Karpas-422 (cell line): ENCODE measurements at places on chromosomes 5 and 9.

DNA sequence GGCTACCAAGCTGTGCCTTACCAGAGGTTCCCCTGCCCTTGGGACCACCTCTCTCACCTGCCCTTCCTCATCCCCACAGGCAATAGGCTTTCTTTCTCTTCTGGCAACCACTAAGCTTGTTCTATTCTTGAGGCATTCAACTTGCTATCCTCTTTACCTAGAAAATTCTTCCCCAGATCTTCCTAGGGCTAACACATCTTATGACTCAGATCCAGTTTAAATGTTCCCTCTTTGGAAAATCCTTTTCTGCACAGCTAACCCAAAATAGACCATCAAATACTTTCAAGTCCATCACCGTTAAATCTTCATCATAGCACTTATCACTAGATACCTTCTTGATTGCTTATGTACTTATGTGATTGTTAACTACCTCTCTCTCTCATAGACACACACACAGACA is 93.7 kb downstream of the ENC1 start:
- no peak for DNase-seq

DNA sequence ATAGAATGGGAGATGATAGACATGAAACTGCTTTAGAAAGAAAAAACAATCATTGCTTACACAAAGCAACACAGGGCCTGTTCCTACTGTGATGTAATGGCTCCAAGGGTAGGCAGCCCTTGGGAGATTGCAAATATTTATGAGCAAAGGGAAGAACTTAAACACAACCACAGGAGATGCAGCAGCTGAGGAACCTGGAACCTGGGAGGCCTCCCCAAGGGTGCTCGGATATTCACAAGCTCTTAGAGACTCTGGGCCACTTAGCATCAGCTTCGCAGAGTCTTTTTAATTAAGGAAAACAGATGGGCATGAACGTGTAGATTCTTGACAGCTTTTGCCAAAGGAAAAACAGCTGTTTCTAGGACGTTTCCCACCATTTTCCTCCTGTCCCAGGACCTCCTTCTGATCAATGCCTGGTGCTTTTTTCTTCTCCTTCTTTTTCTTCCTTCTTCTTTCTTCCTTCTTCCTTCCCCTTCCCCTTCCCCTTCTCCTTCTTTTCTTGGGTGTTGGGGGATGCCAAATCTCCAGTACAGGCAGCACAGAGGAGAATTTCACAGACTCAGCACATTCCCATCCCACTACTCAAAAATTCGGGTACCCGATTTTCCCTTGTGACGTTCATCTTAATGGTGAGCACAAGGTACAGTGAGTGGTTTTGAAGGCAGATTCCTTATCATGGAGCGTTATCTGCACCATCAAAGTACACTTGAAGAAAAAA is 28.1 kb upstream of the TCF7 start:
- no peak for DNase-seq

GRCh38 chr5:27472871-27473270 is 434.5 kb upstream of the CDH9 start:
- DNase-seq, result no peak

DNA sequence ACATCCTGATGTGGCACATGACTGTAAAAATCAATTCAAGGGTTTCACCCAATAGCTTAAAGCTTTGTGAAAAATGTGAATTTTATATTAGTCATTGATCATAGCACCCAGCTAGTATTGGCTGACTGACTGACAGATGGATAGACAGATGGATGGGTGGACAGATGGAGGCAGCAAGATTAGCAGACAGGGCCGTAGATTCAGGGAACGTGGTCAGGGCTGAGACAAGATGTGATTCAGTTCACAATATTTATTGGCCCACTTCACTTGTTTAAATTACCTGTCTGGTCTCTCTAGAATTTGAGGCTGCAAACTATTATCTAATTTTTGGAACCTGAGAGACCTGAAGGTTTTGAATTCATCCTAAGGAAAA is 12.0 kb upstream of the PCSK5 start:
- no peak for DNase-seq

GRCh38 chr9:35186524-35186923 is 24.7 kb downstream of the UNC13B start:
- no peak for DNase-seq

DNA sequence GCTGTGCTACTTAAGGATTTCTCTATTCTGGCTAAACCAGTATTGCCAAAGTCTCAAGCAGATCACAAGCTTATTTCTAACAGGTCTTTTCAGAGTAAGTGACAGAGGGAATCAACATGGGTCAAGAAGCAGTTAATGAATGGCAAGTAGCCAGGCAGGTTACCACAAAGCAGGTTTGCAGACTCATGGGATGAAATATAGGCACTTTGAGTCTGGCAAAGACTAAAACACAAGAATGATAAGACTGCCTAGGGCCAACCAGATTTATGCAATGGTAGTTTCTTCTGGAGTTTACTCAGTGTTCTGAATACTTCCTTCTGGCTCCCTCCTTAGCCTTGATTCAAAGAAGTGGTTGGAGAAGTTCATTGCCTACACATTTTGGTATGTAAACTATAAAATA is 3.6 kb downstream of the HMGCS1 start:
- DNase-seq, result no peak

DNA sequence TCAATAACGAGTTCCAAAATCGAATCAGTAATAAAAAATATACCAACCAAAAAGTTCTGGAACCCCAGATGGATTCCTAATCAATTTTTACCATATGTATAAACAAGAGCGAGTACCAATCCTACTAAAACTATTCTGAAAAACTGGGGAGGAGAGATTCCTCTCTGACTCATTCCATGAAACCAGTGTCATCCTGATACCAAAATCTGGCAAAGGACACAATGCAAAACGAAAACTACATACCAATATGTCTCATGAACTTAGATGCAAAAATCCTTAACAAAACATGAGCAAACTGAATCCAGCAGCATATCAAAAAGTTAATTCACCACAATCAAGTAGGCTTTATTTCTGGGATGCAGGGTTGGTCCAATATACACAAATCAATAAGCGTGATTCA is 30.5 kb upstream of the MACIR start:
- DNase-seq, result no peak

- DNase-seq, result no peak
Observed at GRCh38 chr9:21974722-21975409, 19.3 kb downstream of the CDKN2A start.

GRCh38 chr5:9851458-9851857 is 221.3 kb upstream of the TAS2R1 start:
- no peak for DNase-seq

GRCh38 chr5:113224605-113225065 is 210.2 kb downstream of the TSSK1B start:
- DNase-seq, result no peak

GRCh38 chr9:129702589-129703520 is 37.4 kb downstream of the PRRX2 start:
- DNase-seq, result no peak
